Lung (tissue), 17 donors: ENCODE measurements at places on chromosomes 16 and 17.

- peaks cover 19% of the 10 kb centered on the region for H3K36me3 ChIP-seq
- no peak for DNase-seq
- H3K4me1 ChIP-seq = no peaks in the 10 kb centered on the region
- no peak overlapping the region for H3K27ac ChIP-seq
These were observed 17.7 kb upstream of the GFOD2 start for GRCh38 chr16:67736858-67737257.

DNA sequence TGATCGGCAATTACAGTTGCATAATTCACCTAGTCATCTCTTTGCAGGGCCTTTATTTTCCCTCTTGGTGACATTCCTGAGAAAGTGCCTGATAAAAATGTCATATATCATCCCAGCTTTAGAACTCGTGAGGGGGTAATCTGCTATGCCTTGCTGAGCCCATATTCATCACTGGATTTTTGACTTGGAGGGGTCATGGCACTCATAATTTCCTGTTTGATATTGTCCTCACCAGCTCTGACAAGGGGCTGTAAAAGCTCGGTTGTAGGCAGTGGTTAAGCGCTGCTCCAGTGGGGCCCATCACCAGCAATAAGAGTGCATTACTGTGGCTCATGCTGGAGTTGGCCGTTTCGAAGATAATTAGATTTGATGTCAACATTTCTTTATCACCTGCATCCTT, 227.3 kb downstream of the IRX3 start:
- no peaks in the 10 kb centered on the region for H3K27me3 ChIP-seq
- H3K27ac ChIP-seq = no peak overlapping the region
- H3K36me3 ChIP-seq = no peaks in the 10 kb centered on the region
- peaks cover 4% of the 10 kb centered on the region for H3K4me1 ChIP-seq
- DNase-seq = no peak

GRCh38 chr17:42354956-42355843, 33.0 kb downstream of the STAT3 start:
- no peak overlapping the region for H3K27ac ChIP-seq
- peaks cover 2% of the 10 kb centered on the region for H3K36me3 ChIP-seq
- DNase-seq = no peak
- H3K4me3 ChIP-seq = no peak overlapping the region
- H3K4me1 ChIP-seq = peaks cover 12% of the 10 kb centered on the region

- no peaks in the 10 kb centered on the region for H3K27me3 ChIP-seq
- no peak overlapping the region for H3K4me3 ChIP-seq
- H3K4me1 ChIP-seq = peaks cover 33% of the 10 kb centered on the region
- H3K36me3 ChIP-seq = peaks cover 1% of the 10 kb centered on the region
These were observed 6.4 kb downstream of the USP22 start for GRCh38 chr17:21036361-21036881.

GRCh38 chr16:11796227-11797165, 562 bp downstream of the ZC3H7A start:
- H3K36me3 ChIP-seq = peaks cover 3% of the 10 kb centered on the region
- H3K27ac ChIP-seq = peak overlapping the region; percentile 94

DNA sequence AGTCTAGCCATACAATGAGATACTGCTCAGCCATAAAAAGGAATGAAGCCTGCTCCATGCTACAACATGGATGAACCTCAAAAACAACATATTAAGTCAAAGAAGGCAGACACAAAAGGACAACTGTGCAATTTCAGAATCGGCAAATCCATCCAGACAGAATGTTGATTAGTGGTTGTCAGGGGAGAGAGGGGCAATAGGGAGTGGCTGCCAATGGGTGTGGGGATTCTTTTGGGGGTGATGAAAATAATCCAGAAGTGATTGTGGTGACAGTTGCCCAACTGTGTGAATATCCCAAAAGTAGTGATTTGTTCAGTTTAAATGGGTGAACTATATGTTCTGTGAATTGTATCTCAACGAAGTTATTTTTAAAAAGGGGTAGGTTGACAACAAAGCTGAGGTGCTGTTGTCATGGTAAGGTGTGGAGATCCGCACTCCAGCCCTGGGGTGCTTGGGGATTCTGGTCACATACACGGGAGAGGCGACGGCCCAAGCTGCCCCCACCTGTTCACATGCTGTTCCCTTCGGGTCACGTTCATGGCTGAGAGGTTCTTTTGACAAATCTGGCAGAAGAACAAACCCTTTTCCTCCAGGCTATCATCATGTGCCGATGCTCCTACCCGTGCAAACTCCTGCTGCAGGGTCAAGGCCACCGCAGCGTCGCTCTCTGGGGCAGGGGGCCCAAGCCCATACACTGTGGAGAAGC, 9.6 kb downstream of the SLX4 start:
- H3K27ac ChIP-seq = no peak overlapping the region
- no peaks in the 10 kb centered on the region for H3K4me1 ChIP-seq
- H3K27me3 ChIP-seq = no peaks in the 10 kb centered on the region
- no peak for DNase-seq
- H3K4me3 ChIP-seq = no peak overlapping the region

DNA sequence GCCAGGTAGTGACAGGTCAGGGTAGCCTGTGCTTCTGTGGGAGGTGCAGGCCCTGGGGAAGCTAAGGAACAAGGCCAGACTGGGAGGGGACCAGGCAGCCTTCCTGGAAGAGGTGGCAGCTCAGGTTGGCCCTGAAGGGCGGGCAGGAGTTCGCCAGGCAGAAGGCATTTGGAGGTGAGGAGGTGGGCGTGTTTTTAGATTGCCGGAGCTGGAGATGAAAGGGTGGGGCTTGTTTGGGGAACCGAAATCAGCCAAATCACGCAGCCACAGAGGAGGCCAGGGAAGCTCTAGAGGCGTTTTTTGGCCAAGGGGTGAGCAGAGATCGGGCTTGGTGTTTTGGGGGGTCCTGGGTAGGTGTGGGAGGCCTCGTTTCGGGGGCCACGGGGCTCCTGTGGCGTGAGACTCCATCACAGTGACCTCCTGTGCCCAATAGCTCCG, 7.6 kb downstream of the ADCY7 start:
- no peak for DNase-seq
- no peaks in the 10 kb centered on the region for H3K27me3 ChIP-seq
- H3K4me3 ChIP-seq = no peak overlapping the region

GRCh38 chr17:81256616-81257015, 17.5 kb downstream of the NDUFAF8 start:
- H3K27ac ChIP-seq = no peak overlapping the region
- H3K27me3 ChIP-seq = no peaks in the 10 kb centered on the region
- peaks cover 55% of the 10 kb centered on the region for H3K36me3 ChIP-seq
- DNase-seq = no peak
- no peak overlapping the region for H3K4me3 ChIP-seq
- peaks cover 6% of the 10 kb centered on the region for H3K4me1 ChIP-seq

GRCh38 chr17:14760212-14760611, 459.3 kb downstream of the HS3ST3B1 start:
- H3K4me3 ChIP-seq = no peak overlapping the region
- H3K27ac ChIP-seq = no peak overlapping the region
- H3K4me1 ChIP-seq = no peaks in the 10 kb centered on the region
- no peaks in the 10 kb centered on the region for H3K36me3 ChIP-seq
- DNase-seq = no peak

DNA sequence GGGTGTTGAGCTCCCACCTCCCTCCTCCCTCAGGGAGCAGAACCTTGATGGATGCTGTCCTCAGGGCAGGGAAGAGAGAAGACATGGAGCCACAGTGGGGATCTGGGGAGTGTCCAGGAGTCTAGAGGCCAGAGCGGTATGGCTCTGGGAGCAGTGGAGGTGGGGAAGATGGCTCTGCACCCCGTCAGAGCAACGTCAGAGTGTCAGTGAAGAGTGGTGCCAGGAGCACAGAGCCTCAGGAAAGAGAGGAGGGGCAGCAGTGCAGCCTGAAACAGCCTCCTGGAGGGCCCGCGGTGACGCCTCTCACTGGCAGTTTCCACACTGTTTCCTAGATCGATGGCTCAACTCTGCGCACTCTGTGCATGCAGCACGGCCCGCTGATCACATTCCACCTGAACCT, 23.2 kb upstream of the SLC5A11 start:
- peaks cover 62% of the 10 kb centered on the region for H3K36me3 ChIP-seq
- H3K27ac ChIP-seq = no peak overlapping the region
- no peaks in the 10 kb centered on the region for H3K27me3 ChIP-seq
- peaks cover 13% of the 10 kb centered on the region for H3K4me1 ChIP-seq
- no peak overlapping the region for H3K4me3 ChIP-seq

- H3K27ac ChIP-seq = no peak overlapping the region
- no peak overlapping the region for H3K4me3 ChIP-seq
- DNase-seq = no peak
- no peaks in the 10 kb centered on the region for H3K4me1 ChIP-seq
These were observed 10.9 kb downstream of the COPS3 start for GRCh38 chr17:17269926-17270773.

- DNase-seq = no peak
- no peak overlapping the region for H3K4me3 ChIP-seq
- H3K4me1 ChIP-seq = peaks cover 2% of the 10 kb centered on the region
- H3K27me3 ChIP-seq = no peaks in the 10 kb centered on the region
- H3K27ac ChIP-seq = no peak overlapping the region
These were observed 210.2 kb downstream of the RPTOR start for GRCh38 chr17:80754846-80755245.

GRCh38 chr16:77030600-77030999, 160.4 kb upstream of the MON1B start:
- no peak overlapping the region for H3K4me3 ChIP-seq
- H3K27ac ChIP-seq = no peak overlapping the region
- H3K4me1 ChIP-seq = no peaks in the 10 kb centered on the region
- no peaks in the 10 kb centered on the region for H3K36me3 ChIP-seq

GRCh38 chr17:9676820-9677310, 31.5 kb downstream of the USP43 start:
- H3K36me3 ChIP-seq = peaks cover 1% of the 10 kb centered on the region
- H3K27ac ChIP-seq = no peak overlapping the region
- DNase-seq = no peak

GRCh38 chr17:69164206-69164605, 22.5 kb upstream of the ABCA6 start:
- H3K36me3 ChIP-seq = no peaks in the 10 kb centered on the region
- no peak overlapping the region for H3K4me3 ChIP-seq
- no peaks in the 10 kb centered on the region for H3K4me1 ChIP-seq
- H3K27me3 ChIP-seq = no peaks in the 10 kb centered on the region
- H3K27ac ChIP-seq = no peak overlapping the region
- DNase-seq = no peak

DNA sequence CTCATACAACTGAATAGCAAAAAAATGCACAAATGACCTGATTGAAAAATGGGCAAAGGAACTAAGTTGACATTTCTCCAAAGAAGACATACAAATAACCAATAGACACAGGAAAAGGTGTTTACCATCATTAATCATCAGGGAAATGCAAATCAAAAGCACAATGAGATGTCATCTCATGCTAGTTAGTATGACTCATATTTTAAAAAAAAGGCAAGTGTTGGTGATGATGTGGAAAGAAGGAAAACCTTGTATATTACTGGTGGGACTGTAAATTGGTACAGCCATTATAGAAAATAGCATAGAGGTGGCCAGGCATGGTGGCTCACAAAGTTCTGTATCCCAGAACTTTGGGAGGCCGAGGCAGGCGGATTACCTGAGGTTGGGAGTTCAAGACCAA, 232.5 kb upstream of the ZFHX3 start:
- H3K27ac ChIP-seq = no peak overlapping the region
- DNase-seq = no peak
- H3K4me3 ChIP-seq = no peak overlapping the region
- no peaks in the 10 kb centered on the region for H3K36me3 ChIP-seq

GRCh38 chr16:1929105-1929504, 10.9 kb upstream of the HS3ST6 start:
- no peaks in the 10 kb centered on the region for H3K36me3 ChIP-seq
- no peaks in the 10 kb centered on the region for H3K4me1 ChIP-seq
- DNase-seq = peak; percentile 31
- H3K27ac ChIP-seq = peak overlapping the region; percentile 2
- peaks cover 6% of the 10 kb centered on the region for H3K27me3 ChIP-seq
- H3K4me3 ChIP-seq = peak overlapping the region; percentile 47

DNA sequence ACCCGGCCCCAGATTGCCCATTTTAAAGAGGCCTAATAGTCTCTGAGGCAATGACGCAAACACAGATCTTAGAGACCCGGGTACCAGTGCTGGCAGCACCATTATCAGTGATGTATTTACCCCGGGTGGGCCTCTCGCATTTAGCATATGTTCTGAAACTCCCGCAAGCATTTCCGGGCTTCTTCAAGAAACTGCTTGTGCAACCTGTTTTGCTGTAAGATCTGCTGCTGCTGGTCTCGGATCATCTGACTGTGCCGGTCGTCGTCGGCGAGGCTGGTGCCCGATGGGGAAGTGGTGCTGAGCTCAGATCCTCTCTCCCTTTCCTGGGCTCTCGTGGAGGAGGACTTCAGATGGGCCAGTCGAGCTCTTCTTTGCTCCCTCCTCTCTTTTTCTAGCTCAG, 12.5 kb downstream of the CEP295NL start:
- no peak overlapping the region for H3K27ac ChIP-seq
- no peaks in the 10 kb centered on the region for H3K27me3 ChIP-seq
- no peaks in the 10 kb centered on the region for H3K36me3 ChIP-seq
- no peak overlapping the region for H3K4me3 ChIP-seq
- H3K4me1 ChIP-seq = no peaks in the 10 kb centered on the region

DNA sequence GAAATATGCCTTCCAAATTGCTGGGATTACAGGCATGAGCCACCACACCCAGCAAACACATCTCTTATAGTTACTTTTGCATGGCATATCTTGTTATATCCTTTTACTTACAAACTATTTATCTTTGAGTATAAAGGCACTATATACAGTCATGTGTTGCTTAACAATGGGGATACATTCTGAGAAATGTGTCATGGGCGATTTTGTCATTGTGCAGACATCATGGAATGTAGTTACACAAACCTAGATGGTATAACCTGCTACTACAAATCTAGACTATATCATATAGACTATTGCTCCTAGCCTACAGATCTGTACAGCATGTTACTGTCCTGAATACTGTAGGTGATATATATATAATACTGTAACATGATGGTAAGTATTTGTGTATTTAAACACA, 43.6 kb downstream of the BCL7C start:
- DNase-seq = no peak
- H3K4me1 ChIP-seq = no peaks in the 10 kb centered on the region
- H3K36me3 ChIP-seq = peaks cover 18% of the 10 kb centered on the region
- no peak overlapping the region for H3K4me3 ChIP-seq
- no peak overlapping the region for H3K27ac ChIP-seq

- H3K4me3 ChIP-seq = no peak overlapping the region
- no peaks in the 10 kb centered on the region for H3K27me3 ChIP-seq
- H3K27ac ChIP-seq = no peak overlapping the region
These were observed 64.6 kb downstream of the PLCG2 start for GRCh38 chr16:81843683-81844082.

- DNase-seq = no peak
- peaks cover 16% of the 10 kb centered on the region for H3K4me1 ChIP-seq
- no peak overlapping the region for H3K4me3 ChIP-seq
- H3K27ac ChIP-seq = no peak overlapping the region
These were observed 12.3 kb downstream of the NR1D1 start for GRCh38 chr17:40087903-40088718.

- no peak overlapping the region for H3K4me3 ChIP-seq
- DNase-seq = peak; percentile 54
- H3K36me3 ChIP-seq = no peaks in the 10 kb centered on the region
- no peak overlapping the region for H3K27ac ChIP-seq
- H3K27me3 ChIP-seq = no peaks in the 10 kb centered on the region
These were observed 47.7 kb downstream of the BEAN1 start for GRCh38 chr16:66474750-66475199.
